NCI-H1105 (cell line): ENCODE measurements at places on chromosomes 3 and 15.
A peak's percentile ranks its signal among the peaks of the same experiment; 100 is the strongest.

GRCh38 chr15:31082771-31083369 is 18.7 kb downstream of the TRPM1 start:
- no peak for DNase-seq

GRCh38 chr3:43206105-43206504 is 80.2 kb upstream of the SNRK start:
- DNase-seq = no peak

GRCh38 chr3:14392231-14392630 is 10.2 kb upstream of the SLC6A6 start:
- no peak for DNase-seq

DNA sequence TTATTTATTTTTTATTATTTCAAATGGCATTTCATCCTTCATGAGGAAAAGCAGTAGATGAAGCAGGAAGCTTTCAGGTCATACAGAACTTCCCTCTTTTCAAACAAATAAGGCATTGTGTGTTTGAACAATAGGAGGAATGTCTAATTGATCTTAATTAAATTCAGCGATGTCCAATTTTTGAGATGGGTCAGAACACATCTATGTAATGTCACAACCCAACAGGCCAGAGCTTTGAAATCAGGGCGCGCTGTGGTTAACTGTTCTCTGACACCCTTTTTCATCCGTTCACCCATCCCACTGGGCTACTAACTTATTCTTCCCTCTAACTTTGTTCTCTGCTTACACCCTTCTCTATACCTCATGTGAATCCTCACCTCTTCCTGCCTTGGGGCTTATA is 510.5 kb downstream of the FOXP1 start:
- DNase-seq = no peak

DNA sequence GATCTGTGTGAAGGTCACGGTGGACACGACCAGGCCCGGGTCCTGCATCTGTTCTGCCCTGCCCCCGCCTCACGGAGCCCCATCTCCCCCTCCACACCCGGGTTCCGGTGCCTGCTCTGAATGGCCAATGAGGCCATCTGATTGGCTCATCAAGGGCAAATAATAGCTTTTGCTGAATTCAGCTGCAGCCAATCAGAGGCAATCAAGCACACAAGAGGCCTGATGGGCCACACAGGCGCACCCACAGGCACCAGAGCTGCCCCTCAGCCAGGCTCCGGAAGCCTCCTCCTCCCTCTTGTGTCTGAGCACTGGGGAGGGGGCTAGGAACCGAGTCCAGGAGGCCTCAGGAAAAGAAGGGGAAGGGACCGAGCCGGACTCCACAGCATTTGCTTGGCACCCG is 49.5 kb downstream of the CACNA2D2 start:
- no peak for DNase-seq

GRCh38 chr15:62599791-62600777 is 435.0 kb upstream of the C2CD4B start:
- DNase-seq = no peak

- no peak for DNase-seq
Measured at GRCh38 chr3:12321015-12321414, 32.1 kb downstream of the PPARG start.

DNA sequence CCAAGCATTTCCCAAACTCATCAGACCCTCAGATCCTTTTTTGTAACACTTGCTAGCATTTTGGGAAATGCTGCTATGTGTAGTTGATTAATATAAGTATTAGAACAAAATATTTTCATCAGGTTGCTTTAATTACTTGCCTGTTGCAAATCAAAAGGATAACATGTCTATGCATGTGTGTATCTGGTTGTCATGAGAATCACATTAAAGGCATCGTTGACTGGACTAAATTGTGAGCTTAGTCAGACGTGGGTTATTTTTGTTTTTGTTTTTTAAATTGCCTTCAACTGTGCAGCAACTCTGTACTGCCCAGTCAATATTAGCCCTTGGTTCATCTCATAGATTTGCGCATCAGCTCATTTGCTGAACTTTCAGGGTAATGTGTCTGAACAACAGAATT is 81.6 kb downstream of the SLMAP start:
- DNase-seq = no peak

DNA sequence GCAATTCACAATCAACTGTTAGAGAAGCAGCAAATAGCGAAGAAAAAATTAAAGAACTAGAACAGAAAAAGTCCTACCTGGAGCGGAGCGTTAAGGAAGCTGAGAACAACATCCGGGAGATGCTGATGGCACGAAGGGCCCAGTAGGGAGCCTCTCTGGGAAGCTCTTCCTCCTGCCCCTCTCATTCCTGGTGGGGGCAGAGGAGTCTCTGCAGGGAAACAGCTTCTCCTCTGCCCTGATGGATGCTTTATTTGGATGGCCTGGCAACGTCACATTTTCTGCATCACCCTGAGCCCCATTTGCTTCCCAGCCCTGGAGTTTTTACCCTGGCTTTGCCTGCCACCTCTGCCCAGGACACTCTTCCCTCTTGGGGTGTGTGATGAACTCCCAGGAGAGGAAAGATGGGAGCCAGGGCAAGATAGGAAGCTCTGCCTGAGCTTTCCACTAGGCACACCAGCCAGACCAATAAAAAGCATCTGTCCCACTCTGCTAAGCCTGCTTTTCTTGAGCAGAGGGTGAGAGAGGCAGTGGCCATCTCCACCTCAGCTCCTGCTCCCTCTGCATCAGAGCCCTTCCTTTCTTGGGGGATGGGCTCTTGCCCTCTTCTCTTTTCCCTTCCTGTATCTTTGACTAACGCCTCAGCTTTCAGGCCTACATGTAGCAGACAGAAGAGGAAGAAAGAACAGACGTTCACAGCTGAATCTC is 39.4 kb downstream of the PPARG start:
- no peak for DNase-seq

GRCh38 chr3:43260412-43260811 is 25.9 kb upstream of the SNRK start:
- no peak for DNase-seq

DNA sequence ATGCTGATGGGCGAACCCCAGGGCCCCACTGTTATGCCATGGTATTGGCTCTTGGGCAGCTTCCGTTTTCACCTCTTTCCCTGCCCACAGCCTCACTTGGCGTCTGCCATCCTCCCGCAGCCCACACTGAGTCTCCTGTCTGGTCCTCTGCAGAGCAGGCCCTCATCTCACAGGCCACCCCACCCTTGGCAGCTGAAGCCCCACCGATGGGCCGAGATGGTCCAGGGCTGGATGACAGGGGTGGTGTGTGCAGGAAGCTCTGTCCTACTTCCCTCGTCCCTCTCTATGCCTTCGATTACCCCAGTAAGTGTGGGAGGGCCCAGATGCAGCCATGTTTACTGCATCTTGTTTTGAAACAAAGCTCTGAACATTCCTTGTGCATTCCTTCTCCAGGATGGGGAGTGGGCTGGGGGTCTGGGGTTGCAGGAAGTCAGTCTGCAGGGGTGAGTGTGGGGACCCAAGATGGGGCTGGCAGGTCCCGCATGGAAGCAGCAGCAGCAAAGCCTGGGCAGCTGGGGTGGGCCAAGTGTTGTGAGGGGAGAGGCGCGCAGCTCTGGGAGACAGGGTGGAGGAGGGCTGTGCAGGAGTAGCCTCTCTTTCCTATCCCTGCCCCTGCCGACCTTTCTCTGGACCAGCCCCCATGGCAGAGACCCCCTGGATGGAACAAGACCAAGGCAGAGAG is 20.9 kb downstream of the TBC1D21 start:
- DNase-seq = no peak

DNA sequence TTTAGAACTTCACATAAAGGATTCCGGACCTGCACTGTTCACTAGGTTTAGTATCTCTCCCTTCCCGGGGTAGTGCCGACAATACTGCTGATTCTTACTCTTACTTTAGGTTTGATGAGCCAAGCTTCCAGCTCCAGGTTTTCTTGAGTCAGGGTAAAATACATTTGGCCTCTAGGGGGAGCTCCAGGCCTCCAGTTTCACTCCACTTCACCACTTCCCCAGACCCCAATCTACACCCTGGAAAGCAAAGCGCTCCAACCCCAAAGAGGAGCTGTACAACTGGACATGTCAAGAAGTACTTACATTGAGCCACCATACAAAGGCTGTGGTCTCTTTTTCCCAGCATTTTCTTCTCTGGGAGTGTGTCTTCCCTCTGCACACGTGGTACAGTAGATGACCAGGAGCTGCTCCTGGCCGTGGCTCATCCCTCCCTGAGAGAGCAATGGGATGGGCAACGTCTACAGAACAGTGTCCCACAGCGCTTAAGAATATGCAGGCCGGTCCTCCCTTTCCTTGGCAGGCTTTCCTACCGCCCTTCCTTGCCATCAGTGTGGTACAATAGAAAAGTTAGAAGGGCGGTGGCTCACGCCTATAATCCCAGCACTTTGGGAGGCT is 93.9 kb upstream of the CCDC80 start:
- DNase-seq = peak; percentile 3

GRCh38 chr3:43319794-43320193 is 33.5 kb downstream of the SNRK start:
- DNase-seq = no peak

DNA sequence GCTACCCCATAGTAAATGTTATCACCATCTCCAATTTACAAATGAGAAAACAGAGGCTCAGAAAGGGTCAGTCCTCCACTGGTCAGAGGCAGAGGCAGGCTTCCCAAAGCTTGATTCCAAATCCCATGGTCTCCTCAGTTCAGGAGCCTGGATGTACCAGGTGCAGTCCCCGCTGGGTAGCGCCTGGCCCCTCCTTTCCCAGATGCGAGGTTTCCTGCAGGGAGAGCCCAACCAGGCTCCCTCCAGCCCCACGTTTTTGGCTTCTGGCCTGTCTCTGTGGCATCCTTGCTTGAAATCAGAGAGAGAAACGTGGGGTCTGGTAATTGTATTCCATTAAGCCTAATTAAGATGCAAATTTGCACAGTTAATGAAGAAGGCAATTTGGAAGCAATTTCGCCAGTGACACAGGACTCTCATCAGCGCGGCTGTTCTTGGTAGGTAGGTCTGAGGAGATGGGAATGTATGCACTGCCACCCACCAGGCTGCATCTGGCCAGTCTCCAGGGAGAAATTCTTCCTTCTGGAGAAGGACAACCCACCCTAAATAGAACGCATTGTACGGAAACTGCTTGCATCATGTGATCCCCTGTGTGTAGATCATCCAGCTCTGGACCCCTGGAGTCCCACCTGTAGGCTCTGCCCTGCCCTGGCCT is 50.5 kb downstream of the HRH1 start:
- peak; percentile 61 for DNase-seq

- DNase-seq = no peak
Measured at GRCh38 chr3:139302084-139302800, 41.6 kb upstream of the MRPS22 start.

DNA sequence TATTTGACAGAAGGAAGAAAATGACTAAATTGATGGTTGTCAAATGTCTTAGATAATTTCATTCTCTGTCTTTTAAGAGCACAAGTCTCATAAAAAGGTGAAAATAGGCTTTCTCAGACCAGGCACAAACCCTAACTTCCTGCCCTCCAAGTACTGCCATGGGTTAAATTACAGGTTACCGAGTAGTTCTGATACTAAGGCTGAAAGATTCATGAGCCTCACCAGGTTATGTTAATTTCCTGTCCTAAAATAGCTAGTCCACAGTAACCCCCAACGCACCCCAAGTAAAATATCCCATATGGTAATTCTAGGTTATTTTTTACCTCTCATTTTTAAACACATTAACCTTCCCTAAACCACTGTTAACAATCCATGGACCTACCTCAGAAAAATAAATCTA is 42.0 kb downstream of the GSK3B start:
- DNase-seq = no peak

GRCh38 chr3:126912491-126913195 is 70.3 kb upstream of the PLXNA1 start:
- no peak for DNase-seq

GRCh38 chr3:169213956-169214355 is 449.6 kb downstream of the MECOM start:
- DNase-seq = no peak

- DNase-seq = no peak
Measured at GRCh38 chr15:45635763-45636292, 999 bp downstream of the SQOR start.

- DNase-seq = no peak
Measured at GRCh38 chr3:48084929-48085328, 68.7 kb upstream of the MAP4 start.

- no peak for DNase-seq
Measured at GRCh38 chr3:106560451-106560966, 691.7 kb upstream of the CBLB start.

DNA sequence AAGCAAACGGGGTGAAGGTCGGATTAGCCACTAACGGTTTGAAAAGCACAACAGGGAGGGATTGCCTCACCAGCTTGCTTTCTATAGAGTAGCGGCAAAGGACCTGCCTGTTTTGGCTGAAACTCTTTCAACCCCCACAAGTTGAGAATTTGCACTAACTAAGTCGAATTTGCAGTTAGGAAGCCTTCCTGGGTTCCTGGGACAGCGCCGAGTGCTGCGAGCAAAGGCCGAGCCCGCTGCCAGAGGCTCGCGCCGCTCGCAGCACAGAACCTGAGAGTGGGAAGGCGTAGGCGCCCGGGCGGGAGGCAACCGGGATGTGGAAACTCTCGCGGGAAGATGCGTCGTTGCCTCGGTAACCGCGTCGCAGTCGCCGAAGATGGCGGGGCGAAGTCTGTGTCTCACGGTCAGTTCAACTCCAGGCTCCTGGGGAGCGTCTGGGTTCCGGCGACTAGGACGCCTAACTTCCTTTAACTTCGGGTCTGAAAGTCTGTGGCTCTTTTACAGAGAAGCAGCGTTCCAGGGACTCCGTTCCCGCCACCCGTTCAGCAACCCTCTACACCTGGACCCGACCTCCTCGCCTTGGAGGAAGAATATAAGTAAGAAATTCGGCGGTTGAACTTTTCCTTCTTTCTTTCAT is at the start of gene TEX9:
Gene TEX9 (plus strand): TSS at position 352 of the 637 bp plus-strand sequence. CDS start 25 bp downstream, at position 377.
- DNase-seq = peak; percentile 71

- DNase-seq = no peak
Measured at GRCh38 chr3:151216641-151217607, 13.9 kb upstream of the GPR171 start.

- no peak for DNase-seq
Measured at GRCh38 chr15:68493629-68494028, 61.7 kb upstream of the ITGA11 start.

- DNase-seq = no peak
Measured at GRCh38 chr3:53970661-53971060, 79.0 kb upstream of the SELENOK start.

- no peak for DNase-seq
Measured at GRCh38 chr3:156424758-156425157, 130.2 kb downstream of the SSR3 start.
